Urinary bladder (tissue), 4 donors: ENCODE measurements at places on chromosomes 2 and 18. TPM values are rescaled to one million over a fixed set of nuclear protein-coding genes. Genes with fewer than 3 reads are reported as not detected.

GRCh38 chr2:174635776-174636404 is 38.3 kb upstream of the WIPF1 start:
- DNase-seq: no peak

GRCh38 chr2:11042841-11043240 is 112.4 kb upstream of the SLC66A3 start:
- DNase-seq: no peak

- DNase-seq: no peak
These were observed at the start of gene SEMA4C for GRCh38 chr2:96869822-96870625. Gene SEMA4C, minus strand, starts transcription at chr2:96870080. Its CDS starts 2,194 bp downstream, at chr2:96867886.

- no peak for DNase-seq
These were observed 26.5 kb downstream of the BCL2 start for GRCh38 chr18:63292831-63293683.

DNA sequence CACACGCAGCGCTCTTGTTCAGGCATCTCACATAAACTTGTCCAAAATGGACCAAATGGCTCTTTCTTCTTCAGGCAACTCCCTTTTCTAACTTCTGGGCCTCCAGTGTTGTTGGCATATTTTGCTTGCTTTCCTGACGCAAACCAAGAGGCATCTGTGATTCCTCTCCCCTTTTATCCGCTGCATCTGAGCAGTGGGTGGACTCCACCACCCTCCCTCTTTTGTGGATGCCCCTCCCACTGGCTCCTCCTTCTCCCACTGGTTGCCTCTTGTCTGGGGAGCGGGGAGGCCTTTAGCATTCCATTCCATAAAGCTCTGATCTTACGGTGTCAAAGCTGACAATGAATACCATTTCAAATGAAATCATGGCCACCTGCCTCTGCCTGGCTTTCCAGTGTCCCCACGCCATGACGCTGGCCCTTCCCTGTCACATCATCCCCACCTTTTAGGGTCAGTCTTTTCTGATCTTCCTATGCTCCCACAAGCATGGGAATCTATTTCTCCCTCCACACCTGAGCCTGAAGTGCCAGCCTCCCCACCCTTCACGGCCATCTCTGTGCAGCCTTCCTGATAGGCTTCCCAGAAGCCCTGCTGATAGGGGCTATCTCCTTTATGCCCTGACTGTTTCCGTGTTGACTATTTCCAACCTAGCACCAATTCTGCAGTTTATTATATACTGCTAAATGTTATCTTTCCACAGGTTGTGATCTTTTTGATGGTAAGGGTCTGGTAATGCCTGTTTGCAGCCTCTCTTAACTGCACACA is 51.5 kb downstream of the RPL37A start:
- DNase-seq: no peak

GRCh38 chr2:30362468-30363081 is 84.5 kb upstream of the LCLAT1 start:
- DNase-seq: no peak

GRCh38 chr2:28997847-28998735 is 17.0 kb downstream of the TOGARAM2 start:
- no peak for DNase-seq

GPR35 gene
- 3.3 TPM for polyA plus RNA-seq

MC5R gene
- not detected for polyA plus RNA-seq

NTSR2 gene
- polyA plus RNA-seq: 0.05 TPM

PLGLB2 gene
- 1.2 TPM for polyA plus RNA-seq

CHRNG gene
- not detected for polyA plus RNA-seq

IL1RN gene
- polyA plus RNA-seq: 4.9 TPM

ACP1 gene
- polyA plus RNA-seq: 84.5 TPM
